ENCODE measurements at places on chromosomes 11 and 22. TPM values are rescaled to one million over a fixed set of nuclear protein-coding genes. Genes with fewer than 3 reads are reported as not detected.

FGF19 gene
- not detected for total RNA-seq

DNAJB7 gene
- not detected for total RNA-seq

GRCh38 chr11:118643142-118643994 lies 36.0 kb downstream of the PHLDB1 start:
- DNase-seq, result no peak

DNA sequence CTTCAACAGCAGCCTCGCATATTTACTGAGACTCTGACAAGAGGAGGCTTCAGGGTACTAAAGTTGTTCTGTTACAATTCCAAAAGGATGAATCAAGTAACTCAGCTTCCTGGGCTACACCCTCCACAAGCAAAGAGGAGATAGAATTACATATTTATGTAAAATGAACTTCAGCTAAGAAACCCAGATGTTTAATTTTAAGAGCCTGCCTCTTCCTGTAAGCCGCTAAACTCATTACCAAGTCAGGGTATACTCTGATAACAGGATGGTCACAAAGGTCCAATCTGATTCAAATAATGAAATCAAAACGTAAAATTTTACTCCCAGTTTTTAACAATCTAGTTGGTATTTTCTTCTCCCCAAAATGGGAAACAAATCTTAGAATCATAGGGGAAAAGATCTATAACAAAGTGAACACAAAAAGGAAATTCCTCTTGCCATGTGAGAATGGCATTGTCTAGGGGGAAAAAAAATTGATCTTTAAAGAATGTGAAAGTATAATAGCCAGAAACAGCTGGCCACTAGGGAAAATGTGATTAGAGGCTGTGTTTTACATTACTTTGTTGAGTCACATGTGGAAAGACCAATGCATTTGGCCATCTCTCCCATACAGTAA lies 30.9 kb downstream of the CHEK2 start:
- DNase-seq, result no peak

- DNase-seq, result no peak
Observed at GRCh38 chr11:117538263-117539135, 210.8 kb downstream of the CEP164 start.

CARS1 gene
- 33.8 TPM for total RNA-seq

DNA sequence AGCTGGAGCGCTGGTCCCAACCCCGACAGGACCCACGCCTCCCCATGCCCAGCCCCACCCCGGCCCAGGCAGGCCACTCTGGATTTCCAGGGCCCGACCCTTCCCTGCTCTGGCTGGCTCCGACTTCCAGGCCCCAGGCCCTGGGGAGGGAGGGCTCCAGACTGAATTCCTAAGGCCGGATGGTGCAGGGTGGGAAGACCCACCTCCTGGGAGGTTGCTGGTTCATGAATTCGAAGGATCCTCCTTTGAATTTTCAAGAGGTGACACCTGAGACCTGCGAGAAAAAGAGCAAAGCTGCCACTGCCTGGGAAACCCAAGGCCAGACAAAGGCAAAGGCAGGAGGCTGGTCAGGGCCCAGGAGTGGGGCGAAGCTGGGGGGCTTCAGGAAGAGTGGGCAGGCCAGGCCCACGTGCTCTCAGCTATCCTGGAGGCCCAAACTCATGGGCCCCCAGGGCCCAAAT lies 47.0 kb upstream of the LINC01488 start:
- DNase-seq, result no peak

DNA sequence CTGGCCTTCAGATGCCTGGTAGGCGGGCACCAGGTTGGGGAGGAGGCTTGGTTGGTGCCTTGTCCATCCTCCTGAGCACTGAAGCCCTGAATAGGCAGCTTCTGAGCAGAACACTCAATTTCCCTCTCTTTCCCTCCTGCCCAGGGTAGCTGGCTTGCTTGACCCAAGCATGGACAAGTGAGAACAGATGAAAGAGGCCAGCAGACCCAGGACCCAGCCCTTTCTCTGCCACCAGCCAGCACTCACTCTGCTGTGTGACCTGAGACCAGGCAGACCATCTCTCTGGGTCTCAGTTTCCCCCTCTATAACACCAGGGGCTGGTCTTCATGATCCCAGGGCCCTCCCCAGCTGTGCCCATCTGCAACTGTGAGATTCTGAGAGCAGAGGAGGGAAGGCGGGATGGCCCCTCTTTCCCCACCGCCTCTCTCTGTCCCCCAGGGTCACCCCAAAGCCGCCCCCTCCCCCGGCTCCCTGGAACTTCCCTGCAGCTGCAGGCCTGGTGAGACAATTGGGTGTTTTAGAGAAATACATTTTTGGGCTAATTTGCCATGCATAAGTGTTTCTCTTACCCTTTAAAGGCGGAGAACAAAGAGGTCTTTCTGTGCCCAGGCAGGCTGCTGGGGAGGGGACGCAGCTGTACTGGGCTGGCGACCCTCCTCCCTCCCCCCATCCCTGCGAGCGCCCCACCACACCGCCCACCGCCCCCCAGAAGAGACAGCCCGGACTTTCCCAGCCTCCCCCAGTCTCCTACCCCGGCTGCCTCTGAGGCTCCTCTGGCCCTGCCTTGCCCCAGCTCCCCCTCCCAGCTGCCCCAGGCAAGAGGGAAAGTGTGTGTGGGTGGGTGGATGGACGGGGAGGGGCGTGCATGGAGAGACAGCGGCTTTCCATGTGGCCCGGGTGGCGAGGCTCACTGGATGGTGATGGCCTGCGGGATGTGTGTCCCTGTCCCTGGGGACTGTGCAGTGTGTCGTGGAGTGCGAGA lies 30.8 kb upstream of the PICK1 start:
- DNase-seq, result no peak

TRIM48 gene
- not detected for total RNA-seq

Data from frontal cortex (tissue), 4 donors.